NCI-H187 (cell line): ENCODE measurements at places on chromosomes 3 and 15.

DNA sequence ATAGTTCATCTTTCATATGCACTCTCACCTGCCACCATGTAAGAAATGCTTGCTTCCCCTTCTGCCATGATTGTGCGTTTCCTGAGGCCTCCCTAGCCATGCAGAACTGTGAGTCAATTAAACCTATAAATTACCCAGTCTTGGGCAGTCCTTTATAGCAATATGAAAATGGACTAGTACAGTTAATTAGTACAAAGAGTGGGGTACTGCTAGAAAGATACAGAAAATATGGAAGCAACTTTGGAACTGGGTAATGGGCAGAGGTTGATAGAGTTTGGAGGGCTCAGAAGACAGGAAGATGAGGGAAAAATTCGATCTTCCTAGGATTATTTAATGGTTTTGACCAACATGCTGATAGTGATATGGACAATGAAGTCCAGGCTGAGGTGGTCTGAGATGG, 246.9 kb downstream of the CGGBP1 start:
- no peak for DNase-seq

DNA sequence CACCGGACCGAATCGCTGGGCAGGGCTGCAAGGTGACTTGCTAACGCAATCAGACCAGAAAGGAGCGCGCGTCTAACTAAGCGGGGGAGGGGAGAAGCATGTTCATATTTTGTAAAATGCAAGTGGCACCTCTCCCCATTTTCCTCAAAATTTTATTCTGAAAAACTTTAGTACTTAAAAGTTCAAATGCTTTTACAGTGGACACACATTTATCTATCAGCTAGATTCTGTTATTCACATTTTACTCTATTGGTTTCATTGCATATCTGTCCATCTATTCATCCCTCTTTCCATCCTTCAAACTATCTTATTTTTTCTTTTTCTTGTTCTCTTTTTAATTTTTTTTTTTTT, 46.1 kb upstream of the KLHL25 start:
- DNase-seq, result no peak

GRCh38 chr3:183975981-183976662, 41.6 kb downstream of the ABCC5 start:
- DNase-seq, result no peak

DNA sequence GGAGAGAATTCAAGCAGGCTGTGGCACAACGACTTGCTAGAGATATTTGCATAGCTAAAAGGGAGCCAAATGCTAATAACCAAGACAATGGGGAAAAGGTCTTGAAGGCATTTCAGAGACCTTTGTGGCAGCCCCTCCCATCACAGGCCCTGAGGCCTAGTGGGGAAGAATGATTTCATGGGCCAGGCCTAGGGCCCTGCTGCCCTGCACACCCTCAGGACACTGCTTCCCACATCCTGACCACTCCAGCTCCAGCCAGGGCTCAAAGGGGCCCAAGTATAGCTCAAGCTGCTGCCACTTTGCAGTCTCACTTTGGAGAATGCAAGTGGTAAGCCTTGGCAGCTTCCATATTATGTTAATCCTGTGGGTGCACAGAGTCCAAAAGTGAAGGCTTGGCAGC, 21.5 kb upstream of the PTPN23 start:
- no peak for DNase-seq

DNA sequence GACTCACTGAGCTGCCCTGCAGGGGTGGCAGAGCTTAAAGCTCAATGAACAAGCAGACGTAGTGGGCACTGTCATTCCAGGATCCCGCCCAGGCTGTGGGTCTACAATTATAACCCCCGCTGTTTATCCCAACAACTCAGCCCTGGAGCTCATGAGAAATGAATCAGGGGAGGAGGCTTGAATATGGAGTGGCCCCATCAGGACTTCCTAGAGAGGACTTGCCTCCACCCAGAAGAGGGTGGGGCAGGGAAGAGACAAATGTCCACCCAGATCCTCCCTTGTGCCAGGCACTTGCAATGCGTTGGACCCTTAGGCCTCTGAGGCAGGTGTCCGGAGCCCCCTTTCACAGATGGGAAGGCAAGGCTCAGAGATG, 33.0 kb downstream of the SLC6A20 start:
- DNase-seq, result no peak

- no peak for DNase-seq
Measured at GRCh38 chr3:56005196-56005805, 463.0 kb downstream of the ERC2 start.

GRCh38 chr3:44554626-44555592, at the start of gene ZKSCAN7:
ZKSCAN7 (plus strand) TSS chr3:44555193; CDS start chr3:44557048, 1,855 bp downstream.
- DNase-seq, result no peak

DNA sequence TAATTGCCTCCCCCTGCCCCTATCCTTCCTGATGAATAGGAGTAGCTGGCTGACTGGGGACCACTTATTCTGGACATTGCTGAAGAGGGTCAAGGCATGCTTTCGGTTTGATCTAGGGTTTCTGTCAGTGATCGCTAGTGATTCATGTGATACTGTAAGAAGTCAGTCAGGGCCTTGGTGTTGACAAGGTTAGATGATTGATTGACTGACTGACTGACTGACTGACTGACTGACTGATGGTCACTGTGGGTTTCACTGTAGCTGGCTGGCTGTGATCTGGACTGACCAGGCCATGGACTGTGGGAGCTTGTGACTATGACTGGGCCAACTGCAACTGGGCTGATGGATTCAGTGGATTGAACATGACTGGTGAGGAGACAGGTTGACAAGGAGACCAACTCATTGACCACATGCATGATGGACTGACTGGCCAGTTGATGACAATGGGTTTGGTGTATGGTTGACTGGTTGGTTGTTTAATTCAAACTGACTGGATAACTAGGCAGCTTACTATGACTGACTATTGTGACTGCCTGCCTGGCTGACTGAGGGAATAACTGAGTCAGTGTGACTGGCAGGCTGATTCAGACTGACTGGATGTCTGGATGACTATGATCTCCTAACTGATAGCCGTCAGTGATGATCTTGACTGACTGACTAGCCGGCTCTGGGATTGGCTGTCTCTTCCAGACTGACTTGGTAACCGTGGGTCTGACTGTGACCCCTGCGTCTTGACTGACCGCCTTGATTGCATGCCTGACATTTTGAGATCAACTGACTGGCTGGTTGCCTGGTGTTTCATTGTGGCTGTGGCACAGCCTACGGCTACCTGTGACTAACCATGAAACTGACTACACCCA, 509.9 kb downstream of the SHQ1 start:
- no peak for DNase-seq

DNA sequence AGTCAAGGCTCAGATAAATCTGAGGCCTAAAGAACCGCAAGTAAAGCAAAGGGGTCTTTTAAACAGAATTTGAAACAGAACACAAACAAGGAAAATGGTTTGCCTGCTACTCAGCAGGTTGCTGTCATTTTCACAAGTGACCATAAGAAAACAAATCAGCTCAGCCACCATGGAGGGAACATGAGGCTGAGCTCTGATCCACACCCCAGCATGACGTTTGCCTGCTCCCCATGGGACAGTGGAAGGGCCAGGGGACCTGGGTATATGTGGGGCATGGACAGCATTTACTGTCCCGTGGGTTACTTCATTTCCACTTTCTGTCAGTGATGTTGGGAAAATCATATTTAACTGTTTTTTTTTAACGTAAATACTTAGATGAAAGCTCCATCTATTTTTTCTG, 371.2 kb downstream of the LRTM1 start:
- DNase-seq, result no peak

DNA sequence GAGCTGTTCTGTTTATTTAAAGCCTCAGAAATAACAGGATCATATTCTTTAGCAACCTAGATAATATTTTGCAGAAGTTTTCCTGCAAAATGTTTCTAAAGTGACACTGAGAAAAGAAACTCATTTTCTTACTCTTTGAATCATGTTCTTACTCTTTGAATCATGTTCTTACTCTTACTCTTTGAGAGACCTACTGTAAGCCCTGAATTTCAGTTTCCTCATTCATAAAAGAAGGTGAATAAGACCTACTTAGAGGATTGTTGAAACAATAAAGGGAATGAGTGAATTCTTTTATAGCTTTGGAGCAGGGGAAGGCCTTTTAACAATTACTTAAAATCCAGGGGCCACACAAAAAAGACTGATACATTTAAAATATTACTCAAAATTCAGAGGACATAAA, 221.7 kb upstream of the CMC1 start:
- DNase-seq, result no peak

GRCh38 chr3:100141586-100141985, 27.3 kb upstream of the FILIP1L start:
- no peak for DNase-seq

DNA sequence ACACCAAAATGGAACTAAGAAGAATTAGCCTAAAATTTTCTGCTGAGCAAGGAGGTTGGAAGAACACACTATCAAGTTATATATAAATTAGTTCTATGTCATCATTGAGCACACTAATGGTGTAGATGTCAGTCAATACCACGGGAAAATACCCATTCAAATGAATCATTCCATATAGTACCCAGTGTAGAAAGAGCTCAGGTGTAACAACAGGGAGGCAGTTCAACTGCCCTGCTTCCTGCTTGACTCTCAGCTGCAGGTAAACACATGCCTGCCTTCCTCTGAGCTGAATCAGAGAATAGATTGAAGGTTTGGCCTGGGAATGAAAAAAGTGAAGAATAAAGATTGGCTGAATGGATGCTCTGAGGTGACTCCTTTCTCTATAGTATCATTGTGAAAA, 1088.0 kb downstream of the AGBL1 start:
- no peak for DNase-seq

DNA sequence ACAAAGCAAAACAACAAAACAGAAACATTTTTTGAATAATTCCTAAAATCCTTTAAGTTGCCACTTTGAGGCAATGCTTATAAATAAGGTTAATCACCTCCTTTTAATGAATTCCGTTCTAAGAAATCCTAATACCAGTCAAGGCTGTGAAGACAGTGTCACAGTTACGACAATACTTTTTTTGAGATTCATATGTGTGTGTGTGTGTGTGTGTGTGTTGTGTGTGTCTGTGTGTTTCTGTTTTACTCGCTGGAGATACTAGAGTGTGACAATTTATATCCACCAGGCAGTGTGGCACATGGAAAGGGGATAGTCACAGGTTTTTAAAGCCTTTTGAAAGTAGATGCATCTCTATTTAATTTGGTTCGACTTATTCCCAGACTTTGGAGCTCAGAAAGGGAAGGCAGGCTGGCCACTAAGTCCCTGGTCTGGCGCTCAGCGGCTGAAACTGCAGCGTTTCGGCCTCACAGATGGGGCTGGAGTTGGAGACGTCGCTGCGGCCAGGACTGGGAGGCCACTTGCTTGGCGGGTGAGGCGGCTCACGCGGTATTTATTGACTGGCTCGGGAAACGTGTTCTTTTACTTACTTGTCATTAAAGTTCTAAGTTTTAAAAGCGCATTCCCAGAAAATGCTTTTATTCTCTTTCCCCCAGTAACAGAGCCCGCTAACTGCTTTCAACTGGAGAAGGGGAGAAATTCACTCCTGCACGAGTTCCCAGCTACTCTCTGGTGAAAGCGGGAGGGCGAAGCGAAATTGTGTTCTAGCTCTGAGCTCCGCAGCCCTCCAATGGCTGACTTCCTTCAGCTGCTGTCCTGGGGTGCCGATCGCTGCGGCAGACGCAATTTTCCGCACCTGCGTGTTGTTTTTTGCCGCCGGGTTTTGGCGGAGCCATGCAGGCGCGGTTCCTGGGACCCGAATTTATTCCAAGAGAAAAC, 13.7 kb downstream of the ZIC1 start:
- no peak for DNase-seq

DNA sequence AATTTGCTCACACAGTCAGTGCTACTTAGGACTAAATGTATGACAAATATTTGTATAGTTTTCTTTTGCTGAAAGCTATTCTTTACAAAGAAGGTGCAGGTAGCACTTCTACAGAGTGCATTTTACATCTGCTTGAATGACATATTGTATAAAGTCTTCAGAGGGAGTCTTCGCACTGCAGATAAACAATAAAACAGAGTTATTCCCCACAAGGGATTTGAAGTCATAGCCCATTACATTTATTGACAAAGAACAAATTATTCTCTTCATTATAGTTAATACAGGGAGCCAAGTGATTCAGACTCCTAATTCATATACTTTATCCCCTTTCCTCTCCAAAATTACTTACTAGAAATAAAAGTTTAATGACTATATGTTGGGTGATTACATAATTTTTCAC, 529.7 kb downstream of the EDEM1 start:
- DNase-seq, result no peak

DNA sequence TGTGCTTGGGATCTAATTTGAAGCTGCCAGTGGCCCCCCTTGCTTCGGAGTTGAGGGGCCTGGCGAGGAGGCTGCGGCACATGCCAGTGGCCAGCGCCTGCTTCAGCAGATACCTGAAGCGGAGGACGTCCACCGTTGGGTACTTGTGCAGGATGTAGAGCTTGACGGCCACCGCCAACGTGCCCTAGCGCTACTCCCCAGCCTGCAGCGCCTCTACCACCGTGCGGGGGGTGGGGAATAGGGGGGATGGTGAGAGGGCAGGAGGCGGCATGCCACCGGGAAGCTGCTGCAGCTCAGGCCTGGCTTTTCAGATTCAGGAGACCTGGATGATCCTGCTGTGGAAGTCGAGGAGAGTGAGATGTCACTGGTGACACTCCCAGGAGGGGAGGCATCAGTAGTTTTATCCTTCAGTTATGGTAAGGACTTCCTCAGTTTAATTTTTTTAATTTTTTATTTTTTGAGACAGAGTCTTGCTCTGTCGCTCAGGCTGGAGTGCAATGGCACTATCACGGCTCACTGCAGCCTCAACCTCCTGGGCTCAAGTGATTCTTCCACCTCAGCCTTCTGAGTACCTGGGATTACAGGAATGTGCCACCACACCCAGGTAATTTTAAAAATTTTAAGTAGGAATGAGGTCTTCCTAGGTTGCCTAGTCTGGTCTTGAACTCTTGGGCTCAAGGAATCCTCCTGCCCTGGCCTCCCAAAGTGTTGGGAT, 150.6 kb upstream of the FRMD4B start:
- DNase-seq, result no peak

GRCh38 chr3:190183121-190183520, 62.4 kb upstream of the P3H2 start:
- DNase-seq, result no peak

DNA sequence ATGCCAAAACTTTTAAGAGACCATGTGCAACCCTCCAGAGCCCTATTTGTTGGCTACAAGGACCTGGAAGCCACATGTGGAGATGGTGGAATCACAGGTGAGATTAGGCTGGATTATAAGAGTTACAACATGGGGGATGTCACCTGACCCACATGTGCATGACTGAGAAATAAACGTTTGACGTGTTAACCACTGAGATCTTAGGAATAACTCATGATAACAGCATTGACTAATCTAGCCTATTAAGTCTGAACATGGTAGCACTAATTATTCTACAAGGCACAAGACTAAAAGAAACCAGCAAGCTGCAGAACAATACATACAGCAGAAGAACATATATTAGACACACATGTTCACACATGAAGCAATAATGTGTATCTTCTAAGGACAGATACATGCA, 38.4 kb downstream of the SUCLG2 start:
- DNase-seq, result no peak

GRCh38 chr3:49638445-49638844, 35.7 kb upstream of the APEH start:
- DNase-seq, result no peak
